Uterus (tissue), 4 donors: ENCODE measurements at places on chromosomes 2 and 18. TPM values are rescaled to one million over a fixed set of nuclear protein-coding genes. Genes with fewer than 3 reads are reported as not detected.

Gene METTL4
- total RNA-seq = 6.7 TPM

Gene FASTKD2
- 13.3 TPM for total RNA-seq

DNA sequence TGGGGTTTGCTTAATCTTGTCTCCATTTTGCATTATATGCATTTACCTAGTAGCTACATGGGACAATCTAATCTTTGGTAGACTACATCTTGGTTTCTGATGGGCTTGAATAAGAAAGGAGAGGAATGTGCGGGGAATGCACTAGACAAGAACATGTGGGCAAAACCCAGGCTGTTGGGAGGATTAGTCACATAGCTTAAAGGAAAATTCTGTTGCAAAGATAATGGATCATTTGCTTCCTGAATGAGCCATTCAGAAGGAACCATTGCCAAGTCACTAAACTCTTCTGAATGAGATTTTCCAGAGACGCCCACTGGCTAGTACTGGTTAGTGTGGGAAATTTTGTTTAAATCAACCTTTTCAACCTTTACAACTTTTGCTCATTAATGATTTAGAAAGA is 84.8 kb downstream of the OSBPL6 start:
- DNase-seq = no peak

Gene PTH2R
- not detected for total RNA-seq

GRCh38 chr2:84741182-84741822 is 139.6 kb downstream of the TRABD2A start:
- no peak for DNase-seq

Gene RGPD4
- 0.34 TPM for total RNA-seq

- no peak for DNase-seq
These were observed 93.9 kb upstream of the RAB12 start for GRCh38 chr18:8515142-8515865.

DNA sequence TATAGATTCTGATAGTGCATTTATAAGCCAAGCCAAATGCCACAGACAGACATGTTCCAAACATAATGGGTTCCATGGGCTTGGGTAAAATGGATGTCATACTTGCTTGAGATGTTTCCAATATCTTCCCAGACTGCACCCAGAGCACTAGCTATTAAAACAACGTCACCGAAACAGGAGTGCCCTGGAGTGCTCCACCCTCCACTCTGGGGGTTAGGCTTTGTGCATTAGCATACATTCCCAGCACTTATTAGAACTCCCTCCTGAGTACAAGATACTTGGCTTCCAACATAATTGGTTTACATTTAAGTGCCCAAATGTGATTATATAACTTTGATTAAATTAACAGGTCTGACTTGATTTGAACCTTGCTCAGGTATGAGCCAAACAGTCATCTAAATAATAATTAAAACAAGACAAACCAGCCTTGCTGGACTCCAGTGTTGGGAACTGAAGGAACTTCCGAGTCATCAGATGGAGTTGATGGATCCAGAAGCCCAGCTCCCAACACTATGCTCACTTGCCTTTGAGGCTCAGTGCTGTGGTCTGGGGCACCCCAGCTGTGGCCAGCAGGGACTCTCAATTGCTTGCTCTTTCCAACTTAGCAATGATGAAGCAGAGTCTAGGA is 60.5 kb upstream of the LGALSL start:
- DNase-seq = no peak

Gene ATIC
- total RNA-seq = 31.5 TPM

Gene SCYGR4
- not detected for total RNA-seq

DNA sequence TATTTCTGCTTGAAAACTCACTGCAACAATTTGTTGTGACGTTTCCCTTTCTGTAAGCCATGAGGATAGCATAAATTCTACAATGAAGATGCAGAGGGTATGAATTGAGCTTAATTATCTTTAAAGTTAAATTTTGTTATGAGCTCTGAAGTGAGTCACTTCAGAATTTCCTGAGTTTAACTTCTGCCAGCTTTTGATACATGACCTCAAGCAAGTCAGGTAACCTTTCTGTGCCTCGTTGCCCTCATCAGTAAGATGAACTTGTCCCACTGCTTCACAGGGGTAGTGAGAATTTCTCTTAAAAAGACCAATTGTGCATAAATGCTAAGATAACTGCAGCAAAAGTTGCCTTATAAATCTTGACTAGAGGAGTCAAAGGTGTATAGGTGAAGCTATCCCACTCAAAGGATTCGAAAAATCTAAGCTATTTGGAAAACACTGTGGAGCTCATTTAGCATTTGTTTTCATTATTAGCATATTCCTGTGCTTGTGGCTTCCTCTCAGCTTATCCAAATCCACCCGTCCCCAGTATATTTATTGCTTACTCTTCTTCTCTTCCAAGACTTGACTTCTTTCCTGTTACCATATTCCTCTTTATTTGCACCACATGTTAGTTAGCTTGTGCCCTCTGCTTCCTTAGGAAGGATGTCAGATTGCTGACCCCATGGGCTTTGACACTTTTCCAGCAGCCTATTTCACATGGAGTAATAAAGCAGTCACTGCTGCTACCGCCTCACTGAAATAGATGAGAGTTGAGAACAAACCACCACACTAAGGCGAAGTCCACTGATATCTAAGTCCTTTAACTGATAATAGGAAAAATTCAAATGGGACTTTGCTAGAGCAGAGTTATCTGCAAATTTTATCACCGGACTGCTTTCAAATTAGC is 428.6 kb downstream of the ERBB4 start:
- DNase-seq = no peak

DNA sequence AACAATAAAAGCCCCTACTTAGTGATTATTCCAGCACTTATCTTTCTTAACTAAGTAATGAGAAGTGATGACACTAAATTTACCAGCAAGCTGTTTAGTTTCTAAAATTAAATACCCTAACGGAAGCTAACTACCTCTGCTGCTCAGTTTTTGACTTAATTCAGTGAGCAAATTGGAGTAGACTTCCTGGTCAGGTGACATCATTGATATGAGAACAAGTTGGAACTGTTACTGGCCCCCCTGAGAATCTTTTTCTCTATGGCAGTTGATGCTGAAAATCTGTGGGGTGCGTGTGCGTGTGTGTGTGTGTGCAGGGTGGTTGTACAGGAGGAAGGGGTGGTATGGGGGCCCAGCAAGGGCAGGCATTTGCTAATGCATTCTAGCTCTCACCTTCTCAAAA is 35.5 kb upstream of the BMP10 start:
- no peak for DNase-seq

DNA sequence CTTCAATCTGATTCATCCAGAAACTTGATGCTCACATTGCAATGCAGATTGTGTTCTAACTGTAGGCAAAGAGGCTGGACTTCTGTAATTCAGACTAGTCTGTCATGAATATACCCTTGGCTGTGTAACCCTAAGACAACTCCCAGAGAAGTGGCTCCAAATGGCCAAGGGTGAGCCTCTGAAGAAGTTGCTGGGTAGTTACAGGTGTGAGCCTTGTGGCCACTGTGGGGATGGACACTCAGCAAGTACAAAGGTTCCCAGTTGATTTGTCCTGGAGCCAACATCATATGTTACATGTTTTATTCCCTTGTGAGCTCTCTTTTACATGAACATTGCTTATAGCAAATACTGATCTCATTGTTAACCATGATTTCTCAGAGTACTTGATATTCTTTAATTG is 94.8 kb upstream of the KCNJ3 start:
- no peak for DNase-seq

Gene STPG4
- not detected for total RNA-seq

DNA sequence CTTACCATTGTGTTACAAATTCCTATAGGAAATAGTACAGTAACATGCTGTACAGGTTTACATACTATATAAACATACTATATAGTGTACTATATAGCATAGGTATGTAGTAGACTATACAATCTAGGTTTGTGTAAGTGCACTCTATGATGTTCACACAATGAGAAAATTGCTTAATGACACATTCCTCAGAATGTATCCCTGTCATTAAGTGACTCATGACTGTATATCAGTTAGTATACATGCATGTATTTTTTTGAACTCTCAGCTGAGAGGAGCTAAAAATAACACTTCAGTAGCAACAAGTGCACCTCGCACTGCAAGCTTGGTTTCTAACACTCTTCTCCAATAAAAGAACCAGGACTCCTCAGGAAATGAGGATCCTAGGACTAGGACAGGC is 19.5 kb upstream of the ASXL3 start:
- DNase-seq = no peak

DNA sequence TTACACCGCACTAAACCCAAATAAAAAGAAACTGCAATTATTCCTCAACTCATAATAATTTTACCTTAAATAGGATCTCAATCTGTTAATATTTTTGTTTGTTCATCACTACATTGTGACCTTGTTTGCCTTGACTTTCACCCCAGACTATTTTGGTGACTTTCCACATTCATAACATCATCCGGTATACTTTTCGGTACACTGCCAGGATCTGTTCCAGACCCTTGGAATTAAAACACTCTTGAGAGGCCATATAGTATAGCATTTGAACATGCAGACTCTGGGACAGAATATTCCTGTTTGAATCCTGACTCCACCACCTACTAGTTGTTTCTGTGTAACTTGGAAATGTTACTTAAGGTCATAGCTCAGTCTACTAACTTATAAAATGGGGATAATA is 577.4 kb downstream of the METTL4 start:
- DNase-seq = no peak

- no peak for DNase-seq
These were observed 11.9 kb downstream of the GRP start for GRCh38 chr18:59231877-59232276.

Gene WNT6
- total RNA-seq = not detected

Gene SCLY
- 5.1 TPM for total RNA-seq

- no peak for DNase-seq
These were observed 21.7 kb upstream of the PHLPP1 start for GRCh38 chr18:62693659-62694058.
